Smooth muscle cell of the brain vasculature (primary cell): ENCODE measurements at places on chromosomes 3 and 15.

DNA sequence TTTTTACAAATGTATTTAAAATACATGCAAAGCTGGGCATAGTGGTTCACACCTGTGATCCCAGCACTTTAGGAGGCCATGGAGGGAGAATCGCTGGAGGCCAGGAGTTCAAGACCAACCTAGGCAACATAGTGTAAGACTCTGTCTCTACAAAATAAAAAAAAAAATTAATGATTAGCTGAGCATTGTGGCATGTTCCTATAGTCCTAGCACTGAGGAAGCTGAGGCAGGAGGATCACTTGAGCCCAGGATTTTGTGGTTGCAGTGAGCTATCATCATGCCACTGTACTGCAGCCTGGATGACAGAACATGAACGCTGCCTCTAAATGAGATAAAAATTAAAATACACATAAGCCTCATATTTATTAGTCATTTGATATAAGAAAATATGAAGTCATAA lies 142.8 kb downstream of the TCF12 start:
- no peak for DNase-seq

DNA sequence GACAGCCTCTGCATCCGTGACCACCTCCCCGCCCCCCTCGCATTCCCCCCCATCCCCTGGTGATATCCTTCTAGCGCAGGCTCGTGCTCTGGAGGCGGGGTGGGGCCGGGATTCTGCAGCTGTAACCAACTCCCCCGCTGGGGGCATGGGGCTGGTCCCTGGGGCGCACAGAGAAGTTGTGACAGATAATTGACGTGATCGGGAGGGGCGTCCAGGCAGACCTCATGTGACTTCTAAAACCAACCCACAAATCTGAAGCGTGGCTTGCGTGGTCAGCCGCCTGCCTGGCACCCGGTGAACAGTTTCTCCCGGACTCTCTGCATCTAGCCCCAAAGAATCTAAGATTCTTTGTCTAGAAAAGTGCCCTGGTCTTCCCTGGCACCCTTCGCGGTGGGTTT lies 100.6 kb upstream of the IGF1R start:
- no peak for DNase-seq

DNA sequence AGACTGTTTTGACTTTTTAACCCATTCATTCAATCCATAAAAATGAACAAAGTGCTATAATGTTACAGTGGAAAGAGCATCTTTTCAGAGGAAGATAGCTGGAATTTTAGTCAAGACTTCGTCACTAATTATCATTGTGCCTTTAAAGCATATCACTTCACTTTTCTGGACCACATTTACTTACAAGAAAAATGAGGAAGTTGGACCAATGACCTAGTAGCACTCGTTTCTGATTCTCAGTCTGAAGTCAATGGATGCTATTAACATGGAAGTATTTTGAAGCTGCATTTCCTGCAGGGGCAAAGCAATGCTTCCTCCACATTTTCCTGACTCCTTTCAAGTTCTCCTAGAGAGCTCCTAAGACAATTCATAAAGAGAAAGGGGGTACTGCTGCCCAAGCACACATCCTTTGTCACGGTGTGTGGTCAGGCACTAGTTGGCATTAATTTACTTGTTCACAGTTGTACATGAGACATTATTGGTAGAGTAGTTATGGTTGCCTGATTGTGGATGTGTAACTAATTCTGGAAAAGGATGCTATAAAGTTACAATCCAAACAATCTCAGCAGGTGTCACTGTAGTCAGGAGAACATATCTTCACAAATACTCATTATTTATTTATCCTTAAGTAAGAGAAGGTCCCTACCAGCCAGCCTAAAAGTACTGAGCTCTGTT lies 1049.1 kb downstream of the FHIT start:
- peak; percentile 10 for DNase-seq

GRCh38 chr15:85404918-85405866 lies 24.8 kb downstream of the AKAP13 start:
- no peak for DNase-seq

GRCh38 chr15:55879181-55879580 lies 114.2 kb downstream of the NEDD4 start:
- no peak for DNase-seq

GRCh38 chr3:130823241-130823884 lies 70.5 kb upstream of the ATP2C1 start:
- DNase-seq: no peak

DNA sequence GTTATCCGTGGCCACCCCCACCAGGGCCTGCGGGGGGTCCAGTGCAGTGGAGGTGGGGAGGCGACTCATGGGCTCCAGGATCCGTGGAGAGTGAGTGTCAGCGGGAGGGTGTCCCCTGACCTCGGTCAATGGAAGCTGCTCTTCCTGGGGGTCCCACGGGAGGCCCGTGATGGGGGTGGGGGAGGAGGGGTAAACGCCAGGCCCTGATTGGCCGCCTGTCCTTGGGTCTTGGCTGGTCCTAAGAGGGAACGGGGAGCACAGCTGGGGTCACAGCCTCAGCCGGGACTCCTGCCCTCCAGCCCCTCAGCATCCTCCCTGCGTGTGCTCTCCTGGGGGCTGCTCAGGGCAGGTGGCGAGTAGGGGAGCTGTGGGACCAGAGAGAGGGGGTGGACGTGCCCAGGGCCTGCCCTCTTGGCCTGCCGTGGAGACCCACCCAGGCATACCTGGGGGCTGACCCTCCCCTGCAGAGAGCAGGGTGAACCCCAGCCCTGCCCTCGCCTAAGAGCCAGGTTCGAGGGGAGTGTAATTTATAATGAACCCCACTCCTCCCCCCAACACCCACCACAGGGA lies 184.6 kb downstream of the GOLGA6L6 start:
- DNase-seq: no peak

GRCh38 chr3:21020043-21020442 lies 731.0 kb downstream of the ZNF385D start:
- no peak for DNase-seq

GRCh38 chr3:45864760-45865519 lies 21.4 kb upstream of the CCR9 start:
- no peak for DNase-seq

- DNase-seq: no peak
Measured at GRCh38 chr3:67617518-67617917, 36.9 kb downstream of the SUCLG2 start.

- no peak for DNase-seq
Measured at GRCh38 chr15:71089801-71090200, 25.5 kb upstream of the THSD4 start.

GRCh38 chr3:139629033-139629432 lies 48.7 kb downstream of the NMNAT3 start:
- DNase-seq: no peak

DNA sequence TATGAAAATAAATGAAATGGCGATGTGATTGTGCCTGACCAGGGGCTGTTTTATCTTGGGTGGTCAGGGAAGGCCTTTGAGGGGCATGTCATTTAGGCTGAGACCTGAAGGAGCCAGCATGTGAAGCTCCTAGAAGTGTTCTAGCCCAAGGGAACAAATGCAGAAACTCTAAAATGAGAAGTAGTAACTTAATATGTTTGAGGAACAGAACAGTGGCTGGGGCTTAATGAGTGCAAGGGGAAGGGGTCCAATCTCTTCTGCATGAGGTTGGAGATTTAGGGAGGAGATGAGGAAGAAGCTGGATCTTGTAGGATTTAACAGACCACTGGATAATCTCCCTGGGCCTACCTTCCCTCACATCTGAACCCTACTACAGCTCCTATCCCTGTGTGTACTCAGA lies 110.5 kb downstream of the AKAP13 start:
- no peak for DNase-seq

- DNase-seq: no peak
Measured at GRCh38 chr3:133849346-133849745, 43.7 kb downstream of the SRPRB start.

DNA sequence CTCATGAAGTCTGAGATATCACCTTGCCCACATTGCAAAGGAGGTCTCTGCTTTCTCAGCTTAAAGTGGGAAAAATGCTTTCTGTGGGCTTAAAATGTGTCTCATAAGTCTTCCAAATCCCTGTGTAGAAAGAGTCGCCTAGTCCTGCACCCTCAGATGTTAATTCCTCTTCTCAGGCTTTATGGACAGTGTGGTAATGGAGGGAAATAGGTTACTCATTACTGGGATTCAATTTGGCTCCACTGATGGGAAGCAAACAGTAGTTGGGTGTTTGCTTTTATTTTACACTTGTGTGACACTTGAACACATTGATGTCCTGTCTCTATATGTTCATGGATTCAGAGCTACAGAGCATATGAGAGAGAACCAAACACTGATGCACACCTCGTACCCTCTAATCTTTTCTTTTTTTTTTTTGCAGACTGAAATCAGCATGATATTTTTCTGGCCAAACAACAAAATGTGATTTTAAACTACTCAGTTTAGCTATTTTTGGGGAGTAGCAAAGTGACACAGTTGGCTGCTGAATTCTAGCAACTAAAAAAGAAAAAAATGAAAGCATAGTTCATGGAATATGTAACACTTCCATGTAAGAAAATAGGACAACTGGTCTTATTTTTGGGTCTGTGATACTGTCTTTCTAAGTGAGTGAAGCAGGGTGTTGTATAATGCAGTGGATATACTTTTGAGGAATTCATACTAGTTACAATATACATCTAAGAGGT lies 8.6 kb downstream of the PTPRG start:
- no peak for DNase-seq

GRCh38 chr3:172749230-172749965 lies 1.1 kb upstream of the ECT2 start:
- no peak for DNase-seq

GRCh38 chr3:11244121-11244677 lies 28.0 kb upstream of the ATG7 start:
- no peak for DNase-seq

DNA sequence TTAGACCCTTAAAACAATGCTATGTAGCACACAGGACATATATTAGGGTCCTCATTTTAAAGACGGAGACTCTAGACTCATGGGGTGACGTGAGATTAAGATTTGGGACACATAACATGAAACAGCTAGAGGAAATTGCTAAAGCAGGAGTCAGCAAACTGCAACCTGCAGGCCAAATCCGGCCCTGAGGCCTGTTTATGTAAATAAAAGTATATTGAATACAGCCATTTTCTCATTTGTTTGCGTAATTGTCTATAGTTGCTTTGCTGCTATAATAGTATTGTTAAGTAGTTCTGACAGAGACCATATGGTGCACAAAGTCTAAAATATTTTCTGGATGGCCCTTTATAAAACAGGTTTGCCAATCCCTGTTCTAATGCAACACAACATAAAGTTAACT lies 115.5 kb downstream of the TMCO5A start:
- DNase-seq: no peak

DNA sequence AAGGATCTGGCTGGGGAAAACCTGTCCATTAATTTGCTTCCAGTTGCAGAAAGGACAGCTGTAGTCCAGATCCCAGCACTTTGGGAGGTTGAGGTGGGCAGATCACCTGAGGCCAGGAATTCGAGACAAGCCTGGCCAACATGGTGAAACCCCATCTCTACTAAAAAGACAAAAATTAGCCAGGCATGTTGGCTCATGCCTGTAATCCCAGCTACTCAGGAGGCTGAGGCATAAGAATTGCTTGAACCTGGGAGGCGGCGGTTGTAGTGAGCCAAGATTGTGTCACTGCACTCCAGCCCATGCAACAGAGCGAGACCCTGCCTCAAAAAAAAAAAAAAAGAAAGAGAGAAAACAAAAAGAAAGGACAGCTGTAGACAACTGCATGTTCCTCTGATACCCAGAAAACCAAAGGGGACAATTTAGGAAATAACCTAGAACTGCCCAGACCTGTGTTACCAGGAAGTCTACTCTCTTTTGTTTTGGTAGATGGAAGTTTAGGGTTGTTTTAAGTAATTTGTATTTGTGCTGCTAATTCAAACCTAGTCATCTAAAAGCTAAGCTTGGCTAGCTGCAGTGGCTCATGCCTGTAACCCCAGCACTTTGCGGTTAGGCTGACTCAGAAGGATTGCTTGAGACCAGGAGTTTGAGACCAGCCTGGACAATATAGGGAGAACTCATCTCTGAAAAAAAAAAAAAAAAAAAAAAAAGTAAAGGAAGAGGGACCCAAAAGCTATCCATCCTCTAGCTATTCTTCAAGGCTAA lies 22.7 kb downstream of the EXD1 start:
- no peak for DNase-seq

DNA sequence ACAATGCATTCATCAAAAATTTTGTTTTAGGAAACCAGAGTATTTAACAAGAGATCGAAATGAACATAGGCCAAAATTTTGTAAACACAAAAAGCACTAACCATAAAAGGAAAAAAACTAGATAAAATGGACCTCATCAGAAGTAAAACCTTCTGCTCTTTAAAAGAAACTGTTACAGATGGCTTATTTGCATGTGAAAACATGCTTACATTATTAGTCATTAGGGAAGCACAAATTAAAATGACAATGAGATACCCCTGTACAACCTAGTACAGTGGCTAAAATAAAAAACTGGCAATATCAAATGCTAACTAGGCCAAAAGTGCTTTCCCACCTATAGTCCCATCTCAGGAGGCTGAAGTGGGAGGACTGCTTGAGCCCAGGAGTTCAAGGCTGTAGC lies 19.3 kb downstream of the UBR1 start:
- no peak for DNase-seq

- no peak for DNase-seq
Measured at GRCh38 chr3:119776304-119776703, 5.6 kb upstream of the NR1I2 start.

DNA sequence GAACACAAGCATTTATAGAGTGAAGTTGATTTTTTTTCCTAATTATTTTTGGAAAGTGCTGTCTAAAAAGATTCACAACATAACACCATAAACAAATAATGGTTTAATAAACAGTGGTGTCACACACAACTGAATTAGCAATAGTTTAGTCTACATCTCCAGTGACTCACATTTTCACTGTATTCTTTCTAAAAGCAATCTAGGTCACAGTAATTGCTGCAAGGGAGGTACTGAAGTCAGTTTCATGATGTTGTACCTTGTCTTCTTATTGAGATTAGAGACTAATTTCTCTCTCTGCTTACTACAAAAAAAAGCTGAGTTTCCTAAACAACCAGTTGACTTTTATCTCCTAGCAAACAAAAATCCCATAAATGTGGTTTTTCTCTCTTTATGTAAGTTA lies 29.6 kb downstream of the PLSCR4 start:
- no peak for DNase-seq

- no peak for DNase-seq
Measured at GRCh38 chr3:107710851-107711250, 188.1 kb downstream of the BBX start.

DNA sequence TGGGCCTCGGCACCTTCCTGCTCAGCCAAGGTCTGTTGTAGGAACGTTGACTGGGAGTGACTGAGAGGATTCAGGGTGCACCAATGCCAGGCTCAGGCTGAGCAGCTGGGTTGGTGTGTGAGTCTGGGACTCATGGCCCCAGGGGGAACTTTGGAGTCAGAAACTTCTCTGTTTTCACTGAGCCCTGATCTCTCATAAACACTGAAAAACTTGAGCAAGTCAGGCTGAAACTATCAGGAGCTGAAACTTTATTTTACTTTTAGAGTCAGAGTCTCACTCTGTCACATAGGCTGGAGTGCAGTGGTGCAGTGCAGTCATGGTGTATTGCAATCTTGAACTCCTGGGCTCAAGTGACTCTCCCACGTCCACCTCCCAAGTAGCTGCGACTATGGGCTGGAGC lies 3.0 kb downstream of the TRAK1 start:
- DNase-seq: no peak

- no peak for DNase-seq
Measured at GRCh38 chr3:55531321-55531720, 44.2 kb upstream of the WNT5A start.

GRCh38 chr15:101355678-101356464 lies 60.8 kb upstream of the SNRPA1 start:
- DNase-seq: no peak

- DNase-seq: no peak
Measured at GRCh38 chr3:128674161-128674784, 23.7 kb upstream of the RPN1 start.

- no peak for DNase-seq
Measured at GRCh38 chr15:56693761-56694160, 39.5 kb downstream of the ZNF280D start.

- DNase-seq: no peak
Measured at GRCh38 chr15:71362987-71363968, 248.0 kb downstream of the THSD4 start.
